ENCODE measurements at places on chromosomes 7 and 10.

DNA sequence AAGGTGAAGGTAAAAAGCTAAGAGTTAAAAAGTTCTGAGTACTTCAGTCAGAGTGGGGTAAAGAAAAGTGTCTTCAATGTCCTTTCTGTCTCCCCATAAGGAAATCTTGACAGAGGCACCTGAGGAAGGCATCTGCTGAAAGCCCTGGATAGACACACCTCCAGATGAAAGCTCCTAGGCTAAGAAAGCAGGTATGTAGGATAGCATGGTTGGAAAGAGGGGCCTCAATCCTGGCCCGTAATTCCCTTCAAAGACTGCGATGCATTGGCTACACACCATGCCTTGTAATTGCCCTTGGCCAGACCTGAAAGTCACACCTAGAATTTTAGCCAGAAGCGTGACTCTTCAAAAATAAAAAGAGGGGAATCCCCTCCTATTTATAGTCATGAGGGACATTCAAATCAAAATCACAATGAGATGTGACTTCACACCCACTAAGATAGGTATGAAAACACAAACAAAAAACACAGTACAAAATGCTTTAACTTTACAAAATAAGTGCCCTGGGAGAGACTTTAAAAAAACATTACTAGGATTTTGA is 809.7 kb downstream of the IPMK start:
- DNase-seq, result no peak

DNA sequence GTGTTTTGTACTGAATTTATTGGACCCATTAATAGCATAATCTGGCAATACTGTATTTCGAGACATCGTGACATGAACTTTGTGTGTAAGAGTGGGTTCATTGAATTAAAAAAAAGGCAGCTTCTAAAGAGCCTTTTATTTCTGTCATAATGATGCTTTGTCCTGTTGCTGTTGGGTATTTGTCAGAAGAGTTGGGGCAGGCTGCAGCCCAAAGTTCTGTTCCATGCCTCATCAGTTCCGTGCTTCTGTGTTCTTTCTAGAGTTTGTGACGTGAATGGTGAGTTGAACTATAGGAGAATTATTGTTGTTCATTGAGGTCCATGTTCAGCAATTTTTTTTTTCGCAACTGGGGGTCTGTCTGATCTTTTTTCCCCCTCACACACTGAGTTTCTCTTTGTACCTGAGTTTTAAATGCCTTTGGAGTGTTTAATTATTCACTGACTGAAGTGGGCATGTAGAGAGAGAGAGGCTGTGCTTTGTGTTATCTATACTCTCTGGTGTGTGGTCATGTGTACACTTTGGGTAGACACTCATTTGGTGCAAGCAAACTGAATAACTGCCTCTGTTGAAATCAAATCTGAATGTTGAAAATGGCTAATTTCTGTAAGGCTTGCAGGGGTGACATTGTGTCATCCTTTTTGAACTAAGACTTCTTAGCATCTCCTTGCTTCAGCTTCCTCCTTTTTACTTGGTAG is 69.8 kb downstream of the ADD3 start:
- peak; percentile 44 for DNase-seq

DNA sequence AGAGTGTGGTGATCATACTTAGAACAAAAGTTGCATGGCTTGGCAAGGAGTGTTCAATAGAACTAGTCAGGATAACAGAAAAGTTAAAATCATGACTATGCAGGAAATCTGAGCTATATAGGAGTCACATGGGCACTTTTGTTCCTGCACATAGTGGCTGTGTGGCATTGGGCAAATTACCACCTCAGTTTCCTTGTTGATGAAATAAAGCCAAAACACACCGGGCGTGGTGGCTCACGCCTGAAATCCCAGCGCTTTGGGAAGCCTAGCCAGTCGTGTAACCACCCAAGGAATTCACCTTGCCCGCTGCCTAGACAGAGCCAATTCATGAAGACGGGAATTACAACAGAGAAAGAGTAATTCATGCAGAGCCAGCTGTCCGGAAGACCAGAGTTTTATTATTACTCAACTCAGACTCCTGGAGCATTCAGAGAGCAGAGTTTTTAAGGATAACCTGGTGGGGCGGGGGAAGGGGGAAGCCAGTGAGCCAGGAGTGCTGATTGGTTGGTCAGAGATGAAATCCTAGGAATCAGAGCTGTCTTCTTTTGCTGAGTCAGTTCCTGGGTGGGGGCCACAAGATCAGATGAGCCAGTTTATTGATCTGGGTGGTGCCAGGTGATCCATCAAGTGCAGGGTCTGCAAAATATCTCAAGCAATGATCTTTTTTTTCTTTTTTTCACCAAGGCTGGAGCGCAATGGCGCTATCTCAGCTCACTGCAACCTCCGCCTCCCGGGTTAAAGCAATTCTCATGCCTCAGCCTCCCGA is 6.4 kb upstream of the MKRN1 start:
- no peak for DNase-seq

DNA sequence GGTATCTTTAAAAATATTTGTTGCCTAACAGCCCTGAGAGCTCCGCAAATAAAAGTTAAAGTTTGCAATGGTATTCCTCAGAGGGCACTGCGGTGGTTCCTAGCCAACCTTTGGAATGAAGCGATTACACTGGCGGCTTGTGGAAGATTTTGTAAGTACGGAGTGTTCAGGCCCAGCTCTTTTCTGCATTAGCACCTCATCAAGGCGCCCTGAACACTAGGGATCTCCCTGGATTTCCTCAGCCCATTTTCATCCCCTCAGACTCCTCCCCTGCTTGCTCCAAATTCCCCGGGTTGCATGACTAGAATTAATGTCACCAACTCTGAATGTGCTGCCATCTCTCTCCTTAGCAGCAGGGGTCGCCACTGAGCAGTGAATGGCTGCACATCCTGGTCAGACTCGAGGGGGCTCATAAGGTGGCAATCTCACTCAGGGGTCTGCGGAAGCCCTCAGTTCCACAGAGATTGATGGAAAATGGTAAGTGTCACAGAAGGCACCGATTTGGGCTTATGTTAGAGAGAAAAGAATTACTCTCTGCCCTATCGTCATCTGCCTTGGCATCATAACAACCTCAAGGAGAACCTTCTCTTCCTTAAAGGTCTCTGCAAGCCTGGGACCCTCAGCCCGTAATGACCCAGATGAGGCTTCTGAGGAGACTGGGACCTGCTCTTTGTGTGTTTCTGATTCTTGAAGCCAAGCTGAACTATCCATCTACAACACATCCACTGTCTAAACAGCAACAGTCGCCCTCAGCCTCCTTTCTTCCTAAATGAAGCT is 262.8 kb upstream of the AOAH start:
- DNase-seq, result peak; percentile 60

DNA sequence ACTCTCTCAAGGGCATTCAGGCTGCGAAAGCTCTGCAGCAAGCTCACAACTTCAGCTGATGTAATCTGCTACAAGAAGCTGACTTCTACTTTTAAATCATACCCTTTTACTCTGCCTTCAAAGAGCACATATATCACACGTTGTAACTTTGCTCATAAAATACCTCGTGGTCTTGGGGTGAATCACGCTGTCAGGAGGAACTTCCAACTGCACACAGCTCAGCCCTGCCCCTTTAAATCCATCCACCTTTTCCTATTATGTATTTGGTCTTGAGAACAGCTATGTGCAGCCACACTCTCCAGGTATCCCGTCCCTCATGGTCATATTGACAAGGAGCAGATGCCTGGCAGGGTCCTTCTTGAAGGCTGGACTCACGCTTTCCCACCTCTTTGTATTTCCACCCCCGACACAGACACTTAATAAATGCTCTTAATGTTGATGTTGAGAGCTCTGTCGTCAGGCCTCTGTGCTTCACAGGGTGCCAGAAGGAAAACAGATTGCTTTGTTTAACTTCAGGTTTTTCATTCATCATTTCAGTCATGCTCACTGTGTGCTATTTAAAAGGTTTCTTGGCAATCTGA is 47.6 kb downstream of the ICA1 start:
- no peak for DNase-seq

- DNase-seq, result no peak
Observed at GRCh38 chr7:148871030-148871429, 13.1 kb downstream of the EZH2 start.

DNA sequence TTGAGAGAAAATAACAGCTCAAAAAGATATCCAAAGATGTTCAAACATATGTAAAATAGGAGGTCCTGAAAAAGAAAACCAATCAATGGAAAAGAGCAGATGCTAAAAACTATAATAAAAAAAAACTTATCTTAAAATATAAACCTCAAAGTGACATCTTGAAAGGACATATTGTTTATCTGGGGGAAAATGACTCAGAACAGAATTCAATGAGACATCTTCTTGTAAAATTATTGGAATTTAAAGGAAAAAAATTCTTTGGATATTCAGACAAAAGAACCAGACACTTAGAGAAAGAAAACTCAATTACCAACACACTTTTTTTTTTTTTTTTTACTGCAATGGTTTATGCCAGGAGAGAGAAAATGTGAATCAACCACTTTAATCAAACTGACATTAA is 58.9 kb downstream of the NAMPT start:
- no peak for DNase-seq

DNA sequence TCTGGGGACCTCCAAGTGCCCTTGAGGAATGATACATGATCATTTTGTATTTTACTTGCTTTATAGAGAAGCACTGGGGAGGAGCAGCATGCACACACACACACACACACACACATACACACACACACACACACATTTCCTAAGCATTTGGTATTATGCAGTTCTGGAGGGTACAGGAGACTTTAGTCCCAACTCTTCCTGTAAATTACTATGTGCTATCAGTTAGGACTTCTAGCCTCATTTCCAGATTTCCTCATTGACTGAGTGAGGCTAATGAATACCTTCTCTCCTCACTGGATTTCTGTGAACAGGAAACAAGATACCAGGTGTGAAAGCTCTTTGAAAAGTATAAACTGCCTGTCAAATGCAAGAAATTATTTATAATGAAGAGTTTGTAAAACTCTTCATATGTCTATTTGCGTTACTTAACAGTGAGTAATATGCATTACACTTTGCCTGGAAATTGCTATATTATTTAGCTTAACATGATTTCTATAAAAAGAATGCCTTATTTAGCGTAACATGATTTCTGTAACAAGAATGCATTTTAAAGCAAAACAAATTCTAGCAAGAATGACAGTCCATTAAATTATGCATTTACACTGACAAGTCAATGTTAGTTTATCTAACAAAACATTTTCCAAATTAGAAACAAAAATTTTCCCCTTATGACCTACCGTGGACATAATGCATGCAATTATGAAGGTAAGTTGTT is 34.2 kb downstream of the ACTA2 start:
- no peak for DNase-seq

GRCh38 chr7:37482953-37483352 is 34.3 kb upstream of the ELMO1 start:
- DNase-seq, result no peak

- peak; percentile 49 for DNase-seq
Observed at GRCh38 chr10:12638103-12638502, 288.8 kb downstream of the CAMK1D start.

DNA sequence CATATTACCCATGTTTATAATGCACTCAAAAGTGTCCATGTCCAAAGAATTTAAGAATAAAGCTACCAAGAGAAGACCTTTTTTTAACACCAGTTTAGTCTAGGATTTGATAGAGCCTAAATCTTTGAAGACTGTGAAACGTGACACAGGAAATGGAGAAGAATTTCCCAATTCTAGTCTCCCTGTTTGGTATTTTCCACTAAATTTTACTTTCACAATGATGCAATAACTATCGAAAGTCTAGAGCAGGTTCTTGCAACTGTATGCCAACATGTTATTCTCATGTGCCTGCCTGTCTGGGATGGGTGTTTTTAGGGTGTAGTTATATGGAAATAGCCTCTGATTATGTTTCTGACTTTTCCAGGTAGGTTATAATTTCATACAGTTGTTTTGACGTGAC is 6.9 kb upstream of the MXI1 start:
- no peak for DNase-seq

- no peak for DNase-seq
Observed at GRCh38 chr7:150502519-150502918, 12.2 kb upstream of the GIMAP7 start.

All from hematopoietic multipotent progenitor cell treated with erythropoietin and hydrocortisone succinate and interleukin-3 and kit ligand, for 8 days (in vitro differentiated cells).